NCI-H748 treated with DMSO at 0.1 percent for 48 hours (cell line): ENCODE measurements at places on chromosomes 12 and 14.

DNA sequence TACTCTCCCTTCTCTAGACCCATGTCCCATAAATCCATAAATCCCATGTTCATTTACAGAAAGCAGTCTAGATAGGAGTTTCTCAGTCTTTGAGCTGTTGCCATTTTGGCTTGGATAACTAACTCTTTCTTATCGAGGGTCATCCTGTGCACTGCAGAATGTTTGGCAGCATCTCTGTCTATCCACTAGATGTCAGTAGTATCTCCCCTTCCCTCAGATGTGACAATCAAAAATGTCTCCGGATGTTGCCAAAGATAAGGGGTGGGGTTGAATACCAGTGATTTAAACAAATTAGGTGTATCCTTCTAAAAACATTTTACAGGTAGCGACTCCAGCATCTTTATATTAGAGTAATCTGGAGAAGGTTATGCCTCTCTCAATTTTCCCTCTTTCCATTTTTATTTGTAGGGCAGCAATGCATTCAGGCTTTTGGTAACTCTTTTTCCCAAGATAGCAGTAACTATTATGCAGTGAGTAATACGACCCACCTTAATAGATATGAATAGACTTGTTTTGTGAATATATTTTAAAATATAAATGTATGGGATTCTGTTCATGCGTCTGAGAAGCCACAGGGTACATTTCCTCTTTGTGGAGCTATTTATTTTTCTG, 100.7 kb downstream of the LRRK2 start:
- DNase-seq: peak; percentile 72

DNA sequence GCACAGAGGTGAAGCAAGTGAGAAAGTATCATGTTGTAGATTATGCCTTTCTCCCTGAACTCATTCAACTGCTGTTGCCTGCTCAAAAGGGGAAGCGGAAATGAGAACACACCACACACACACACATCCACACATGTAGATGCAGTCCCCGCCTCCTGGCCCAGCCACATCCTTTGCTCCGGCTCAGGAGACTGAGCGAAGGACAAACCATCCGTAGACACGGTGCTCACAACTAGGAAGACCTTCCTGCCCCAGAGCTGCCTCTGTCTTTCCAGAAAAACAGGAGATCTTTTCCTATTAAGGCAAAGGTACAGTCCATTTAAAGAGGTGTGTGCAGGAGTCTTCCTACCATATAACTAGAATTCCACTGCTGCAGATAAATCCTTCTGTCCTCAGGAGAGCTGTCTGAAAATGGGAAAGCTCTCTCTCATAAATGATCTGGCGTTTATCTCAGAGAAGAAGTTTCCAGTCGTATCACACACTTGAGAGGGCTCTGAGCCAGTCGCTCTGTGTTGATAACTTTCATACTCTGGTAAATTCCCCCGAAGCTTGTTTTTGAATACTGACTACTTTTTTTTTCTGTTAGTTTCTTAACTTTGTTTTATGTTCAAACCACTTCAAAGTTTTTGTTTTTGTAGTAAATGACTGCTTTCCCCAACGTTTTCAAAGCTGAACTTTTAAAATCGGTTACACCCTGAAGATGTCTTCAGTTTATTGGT, at the start of gene TESPA1:
Gene TESPA1, minus strand, starts transcription at position 105 of the 719 bp plus-strand sequence. CDS start 10,200 bp downstream, outside the sequence.
- no peak for DNase-seq

- DNase-seq: no peak
Measured at GRCh38 chr14:53792909-53793308, 163.7 kb downstream of the BMP4 start.

DNA sequence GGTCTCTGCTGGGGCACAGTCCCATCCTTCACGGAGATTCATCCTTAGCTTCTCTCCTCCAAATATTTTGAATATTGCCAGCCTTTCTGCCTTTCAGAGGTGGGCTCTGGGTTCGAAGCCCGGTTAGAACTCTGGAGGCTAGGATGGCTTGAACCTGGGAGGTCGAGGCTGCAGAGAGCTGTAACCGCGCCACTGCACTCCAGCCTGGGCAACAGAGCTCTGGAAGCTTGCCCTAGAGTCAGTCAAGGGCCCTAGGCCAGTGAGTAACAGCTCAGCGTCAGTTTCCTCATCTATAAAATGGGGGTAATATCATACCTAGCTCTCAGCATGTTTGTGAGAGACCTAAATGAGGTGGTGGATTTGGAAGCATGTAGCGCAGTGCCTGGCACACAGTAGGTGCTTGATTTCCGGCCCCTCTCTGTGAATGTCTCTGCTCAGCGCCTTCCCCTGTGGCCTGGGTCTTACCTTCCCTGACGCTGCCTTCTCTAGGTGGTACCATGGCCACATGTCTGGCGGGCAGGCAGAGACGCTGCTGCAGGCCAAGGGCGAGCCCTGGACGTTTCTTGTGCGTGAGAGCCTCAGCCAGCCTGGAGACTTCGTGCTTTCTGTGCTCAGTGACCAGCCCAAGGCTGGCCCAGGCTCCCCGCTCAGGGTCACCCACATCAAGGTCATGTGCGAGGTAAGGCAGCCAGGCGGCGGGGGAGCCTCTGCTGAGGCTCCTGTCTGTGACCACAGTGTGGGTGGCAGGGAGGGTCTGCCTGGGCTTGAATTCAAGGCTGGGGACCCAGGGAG, 3.4 kb downstream of the PTPN6 start:
- DNase-seq: no peak

DNA sequence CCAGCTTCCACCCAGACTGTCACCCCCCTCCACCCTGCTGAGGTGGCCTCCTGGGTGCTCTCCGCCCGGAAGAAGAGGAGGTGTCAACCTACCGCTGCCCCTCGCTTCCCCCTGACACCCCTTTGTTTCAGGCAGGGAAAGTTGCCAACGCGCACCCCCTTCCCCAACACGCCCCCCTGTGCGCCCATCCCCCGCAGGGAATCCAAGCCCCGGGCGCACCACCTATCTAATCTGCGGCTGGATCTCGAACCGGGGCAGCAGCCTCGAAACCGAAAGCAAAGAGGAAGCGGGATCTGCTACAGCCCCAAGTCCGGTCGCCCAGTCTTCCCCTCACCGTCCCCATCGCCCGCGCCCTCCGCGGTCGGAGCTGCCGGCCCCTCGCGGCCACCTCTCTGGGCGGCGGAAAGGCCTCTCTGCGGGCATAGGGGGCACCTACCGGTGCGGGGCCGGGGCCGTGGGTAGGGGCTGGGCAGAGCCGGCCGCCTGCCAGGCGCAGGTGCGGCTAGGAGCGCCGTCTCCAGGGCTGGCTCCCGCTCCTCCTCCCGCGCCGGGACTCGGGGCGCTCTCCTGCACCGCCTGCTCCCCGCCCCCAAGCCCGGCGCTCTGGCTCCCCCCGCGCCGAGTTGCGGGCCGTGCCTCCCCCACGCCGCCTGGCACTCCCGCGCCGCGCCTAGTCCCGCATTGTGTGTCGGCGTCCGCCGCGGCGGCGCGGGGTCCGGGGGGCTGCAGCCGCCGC, 18.3 kb upstream of the PLEKHH1 start:
- no peak for DNase-seq

DNA sequence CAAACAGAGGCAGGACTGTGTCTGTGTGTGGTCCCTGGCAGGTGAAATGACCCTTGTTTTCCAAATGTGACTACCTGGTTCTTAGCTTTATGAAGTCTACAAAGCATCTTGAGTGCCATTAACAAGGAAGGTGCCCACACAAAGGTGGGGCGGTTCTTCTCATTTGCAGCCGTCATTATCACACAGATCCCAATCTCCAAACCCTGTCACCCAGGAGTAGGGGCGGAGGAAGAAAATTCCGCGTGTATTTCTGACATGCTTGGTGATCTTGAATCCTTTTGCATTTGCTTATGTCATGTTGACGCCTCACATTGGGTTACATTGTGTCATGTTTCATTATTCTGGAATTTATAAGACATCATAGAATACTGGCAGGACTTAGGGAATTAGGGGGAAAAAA, 277.3 kb downstream of the VRK1 start:
- DNase-seq: no peak

- DNase-seq: no peak
Measured at GRCh38 chr12:75443709-75444108, 36.8 kb upstream of the GLIPR1 start.

DNA sequence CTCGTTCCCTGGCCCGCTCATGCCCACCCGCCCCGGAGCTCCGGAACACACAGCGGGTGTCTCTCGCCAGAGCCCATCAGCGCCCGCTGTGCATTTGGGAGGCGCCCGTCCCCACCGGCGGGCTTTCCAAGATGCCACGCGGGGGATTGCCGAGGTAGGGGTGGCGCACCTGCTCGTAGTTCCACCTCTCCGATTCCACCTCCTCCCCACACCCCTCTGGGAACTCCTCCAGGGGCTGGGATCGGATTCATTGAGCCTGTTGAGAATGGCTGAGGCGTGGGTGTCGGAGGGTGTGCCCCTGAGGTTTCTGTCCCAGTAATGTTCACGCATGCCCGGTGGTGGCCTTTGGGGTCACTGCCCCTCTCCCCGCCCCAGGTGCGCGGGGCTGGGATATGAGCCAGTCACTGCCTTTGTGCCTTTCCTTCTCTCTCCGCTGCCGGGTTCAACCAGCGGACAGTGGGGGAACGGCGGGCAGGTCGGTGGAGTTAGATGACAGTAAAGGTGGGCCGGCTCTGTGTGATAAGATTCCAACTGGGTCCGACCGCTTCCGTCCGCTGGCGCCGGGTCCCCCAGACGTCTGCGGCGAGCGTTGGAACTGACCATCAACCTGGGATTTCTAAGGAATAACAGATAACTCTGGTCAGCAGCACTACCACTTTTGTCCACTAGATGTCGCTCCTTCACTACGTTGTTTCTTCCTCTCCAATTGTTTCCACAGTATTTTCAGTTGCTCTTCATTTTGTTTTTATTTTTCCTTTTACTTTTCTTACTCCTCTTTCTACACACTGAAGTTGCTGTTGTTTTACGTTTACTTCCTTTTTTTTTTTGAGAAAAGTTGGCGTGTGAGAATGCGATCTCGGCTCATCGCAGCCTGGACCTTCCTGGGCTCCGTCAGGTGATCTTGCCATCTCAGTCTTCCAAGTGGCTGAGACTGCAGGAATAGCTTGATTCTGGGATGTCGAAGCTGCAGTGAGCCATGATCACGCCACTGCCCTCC, 178.1 kb upstream of the ALG10B start:
- peak; percentile 73 for DNase-seq

DNA sequence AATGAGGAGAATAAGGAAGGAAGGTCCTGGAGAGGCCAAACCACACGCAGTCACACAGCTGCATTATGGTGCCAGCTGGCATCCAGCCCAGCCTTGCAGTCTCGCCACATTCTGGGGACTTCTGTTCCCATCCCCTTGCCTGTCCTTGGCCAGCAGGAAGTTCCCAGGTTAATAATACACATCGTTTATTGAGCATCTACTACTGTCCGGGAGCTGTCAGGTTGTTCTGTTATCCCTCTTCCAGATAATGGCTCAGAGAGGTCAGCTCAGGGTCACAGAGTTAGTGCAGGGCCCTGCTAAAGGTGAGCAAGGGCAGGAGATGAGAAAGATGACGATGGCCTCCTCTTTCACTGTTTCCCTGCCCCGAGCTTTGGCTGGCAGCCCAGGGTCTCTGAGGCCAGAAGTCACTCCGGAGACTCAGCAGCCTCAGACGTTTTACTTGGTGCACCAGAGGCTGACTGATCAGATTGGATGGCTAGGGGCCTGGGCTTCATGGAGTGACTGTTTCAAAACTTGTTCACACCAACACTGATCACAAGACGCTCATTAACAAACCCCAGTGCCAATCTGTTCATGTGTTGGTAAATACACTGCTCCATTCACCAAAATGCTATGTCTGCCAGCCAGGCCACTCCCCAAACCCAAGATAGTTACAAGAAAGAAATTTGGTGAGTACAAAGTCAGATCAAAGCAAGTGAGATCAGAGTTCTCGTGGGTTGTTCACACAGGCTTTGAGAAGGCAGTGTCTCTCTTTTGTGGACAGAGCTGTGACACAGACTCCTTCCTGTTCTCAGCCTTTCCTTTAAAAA, 79.2 kb downstream of the B4GALNT3 start:
- DNase-seq: no peak

- DNase-seq: no peak
Measured at GRCh38 chr12:120404271-120404670, 33.6 kb upstream of the COX6A1 start.

DNA sequence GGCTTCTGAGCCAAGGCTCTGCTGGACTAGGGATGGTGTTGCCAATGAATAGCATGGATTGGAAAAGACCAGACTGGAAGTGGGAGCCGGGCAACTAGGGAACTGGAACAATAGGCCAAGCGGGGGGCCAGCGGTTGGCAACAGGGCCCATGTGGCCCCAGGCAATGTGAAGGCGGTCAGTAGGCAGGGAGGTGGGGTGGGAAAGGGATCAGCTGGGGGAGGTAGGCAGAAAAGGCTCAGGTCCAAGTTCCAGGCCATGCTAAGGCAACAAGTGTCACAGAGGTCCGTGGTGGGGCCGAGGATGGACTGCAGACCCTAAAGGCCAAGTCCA, 14.9 kb upstream of the MLXIP start:
- no peak for DNase-seq

DNA sequence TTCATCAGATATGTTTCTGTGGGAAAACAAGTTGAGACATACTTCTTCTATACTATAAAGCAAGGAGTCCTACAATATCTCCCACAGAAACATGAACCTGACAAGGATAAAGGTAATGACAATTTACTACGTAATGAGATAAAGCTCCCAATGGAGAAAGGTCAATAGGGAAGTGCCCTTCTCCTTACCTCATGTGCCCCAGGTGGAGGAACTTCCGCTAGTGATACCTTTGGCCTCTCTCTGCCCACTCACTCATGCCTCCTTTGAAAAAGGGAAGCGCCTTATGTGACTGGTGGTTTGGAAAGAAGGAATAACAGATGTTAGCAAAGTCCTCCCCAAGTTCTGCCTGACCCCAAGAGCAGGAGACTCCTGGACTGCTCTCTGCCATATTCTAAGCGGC, 305.3 kb downstream of the ITPR2 start:
- DNase-seq: no peak

- peak; percentile 61 for DNase-seq
Measured at GRCh38 chr12:49336645-49337584, at the start of gene C1QL4. TSS of gene C1QL4 (minus strand) at chr12:49337188. CDS start at chr12:49336477, 711 bp downstream.

DNA sequence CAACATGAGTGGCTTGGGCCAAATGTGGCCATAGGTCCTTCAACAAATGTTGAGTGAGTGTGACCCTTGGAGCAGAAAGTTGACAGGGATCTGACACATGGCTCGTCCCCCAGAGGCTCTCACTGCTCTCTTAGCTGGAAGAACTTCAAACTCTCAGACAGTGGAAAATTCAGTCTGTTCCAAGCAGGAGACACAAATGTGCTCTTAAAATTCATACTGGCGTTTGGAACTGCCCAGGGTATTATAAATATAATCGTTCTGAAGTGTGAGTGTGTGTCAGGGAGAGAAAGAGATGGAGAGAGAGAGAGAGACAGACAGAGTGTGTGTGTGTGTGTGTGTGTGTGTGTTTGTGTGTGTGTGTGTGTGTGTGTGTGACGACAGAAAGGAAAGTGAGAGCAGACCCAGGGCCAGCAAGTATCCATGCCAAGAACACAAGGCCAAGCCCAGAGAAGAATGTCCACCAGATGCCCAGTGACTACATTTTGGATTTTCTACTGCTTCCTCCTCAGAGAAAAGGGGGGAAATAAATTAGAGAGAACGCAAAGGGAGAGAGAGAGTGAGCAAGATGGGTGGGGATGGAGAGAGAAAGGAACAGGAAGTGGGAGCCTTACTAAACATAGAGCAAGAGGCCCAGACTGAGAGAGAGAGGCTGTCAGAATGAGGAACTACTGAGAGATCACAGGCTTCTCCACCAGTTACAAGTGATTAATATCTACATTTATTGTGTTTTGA, 193.6 kb upstream of the NUDT4 start:
- no peak for DNase-seq
